Esophagus muscularis mucosa (tissue), 4 donors: ENCODE measurements at places on chromosomes 6 and 20. TPM values are rescaled to one million over a fixed set of nuclear protein-coding genes. Genes with fewer than 3 reads are reported as not detected.
A peak's percentile ranks its signal among the peaks of the same experiment; 100 is the strongest.

DNA sequence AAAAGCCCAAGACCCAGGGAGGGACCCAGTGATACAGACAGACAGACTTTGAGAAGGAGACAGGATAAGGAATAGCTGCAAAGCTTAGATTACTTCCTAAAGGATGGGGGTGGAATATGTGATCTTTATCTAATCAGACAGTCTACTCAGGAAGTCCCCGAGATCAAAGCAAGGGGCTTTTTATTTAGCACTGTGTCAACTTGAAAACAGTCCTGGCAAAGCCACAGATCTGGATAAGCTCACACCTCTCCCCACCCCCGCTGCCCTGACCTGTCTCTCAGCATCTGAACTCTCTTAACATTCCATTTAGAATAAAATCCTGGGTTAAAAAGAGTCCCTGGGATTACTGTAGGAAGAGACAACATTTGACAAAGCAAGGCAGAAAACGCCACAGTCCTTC, 101.5 kb downstream of the ISM1 start:
- no peak for DNase-seq

The MAS1L gene
- total RNA-seq, result not detected

DNA sequence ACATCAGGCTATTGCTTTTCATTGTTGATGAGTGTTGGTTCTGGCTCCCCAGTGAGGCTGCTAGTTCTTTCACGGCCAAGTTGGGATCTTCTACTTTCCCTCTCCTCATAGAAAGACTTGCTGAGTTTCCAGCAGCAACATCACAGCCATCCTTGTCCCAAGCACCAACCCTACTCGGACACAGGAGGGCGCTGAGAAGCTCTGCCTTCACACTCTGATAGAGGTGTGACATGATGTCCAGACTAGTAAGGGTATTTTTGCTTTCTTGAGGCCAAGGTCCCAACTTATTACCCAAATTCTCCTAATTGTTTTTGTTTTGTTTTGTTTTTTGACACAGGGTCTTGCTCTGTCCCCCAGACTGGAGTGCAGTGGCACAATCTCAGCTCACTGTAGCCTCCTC, 3.0 kb upstream of the GCM1 start:
- DNase-seq, result no peak

DNA sequence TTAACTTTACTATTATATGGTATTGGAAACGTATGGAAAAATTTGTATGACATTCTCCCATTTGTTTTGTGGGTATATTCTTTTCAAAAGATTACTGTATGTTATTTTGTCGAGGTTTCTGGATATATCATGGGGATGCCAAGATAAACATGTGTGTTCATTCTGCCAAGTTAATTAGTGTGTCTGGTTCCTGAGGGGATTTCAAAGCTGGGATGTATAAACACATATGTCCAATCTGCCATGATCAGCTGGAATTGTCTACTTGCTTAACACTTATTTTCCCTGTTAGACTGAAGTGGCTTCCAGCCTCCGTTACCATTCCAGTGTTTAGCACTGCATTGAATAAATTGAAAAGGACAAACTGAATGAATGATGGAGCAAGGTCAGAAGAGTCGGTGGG, 86.2 kb downstream of the DNAH8 start:
- DNase-seq, result no peak

DNA sequence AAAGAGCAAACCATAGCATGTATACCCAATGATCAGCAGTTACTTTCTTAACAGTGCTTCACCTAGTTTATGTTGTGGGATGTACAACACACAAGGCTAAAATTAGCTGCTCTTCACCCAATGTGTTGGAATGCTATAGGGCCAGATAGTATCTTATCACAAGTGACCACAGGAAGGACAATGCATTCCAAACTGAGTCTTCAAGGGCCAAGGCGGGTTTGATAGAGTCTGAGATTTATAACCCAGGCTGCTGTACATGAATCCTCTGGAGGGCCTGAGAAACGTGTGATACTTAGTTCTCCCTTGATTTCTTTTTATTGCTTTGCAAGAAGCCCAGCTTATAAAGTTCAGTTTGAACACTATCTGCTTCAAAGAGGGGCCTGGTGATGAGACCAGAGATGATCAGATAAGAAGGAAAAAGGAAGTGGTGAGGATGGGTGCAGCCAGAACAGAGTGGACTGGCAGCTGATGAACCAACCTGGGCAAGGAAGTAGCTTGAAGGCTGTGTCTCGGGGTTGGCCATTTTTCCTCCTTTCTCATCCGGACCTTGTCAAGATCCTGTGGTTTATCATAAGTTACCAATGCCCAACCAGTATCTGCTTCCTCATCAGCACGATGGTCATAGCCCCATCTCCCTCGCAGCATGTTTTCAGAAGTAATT, 62.2 kb upstream of the BMP2 start:
- no peak for DNase-seq

GRCh38 chr6:109450801-109451200, 4.8 kb downstream of the MICAL1 start:
- no peak for DNase-seq

The ROS1 gene
- total RNA-seq, result under 0.01 TPM

The PREX1 gene
- 37.1 TPM for total RNA-seq

The CTSZ gene
- total RNA-seq, result 267 TPM

DNA sequence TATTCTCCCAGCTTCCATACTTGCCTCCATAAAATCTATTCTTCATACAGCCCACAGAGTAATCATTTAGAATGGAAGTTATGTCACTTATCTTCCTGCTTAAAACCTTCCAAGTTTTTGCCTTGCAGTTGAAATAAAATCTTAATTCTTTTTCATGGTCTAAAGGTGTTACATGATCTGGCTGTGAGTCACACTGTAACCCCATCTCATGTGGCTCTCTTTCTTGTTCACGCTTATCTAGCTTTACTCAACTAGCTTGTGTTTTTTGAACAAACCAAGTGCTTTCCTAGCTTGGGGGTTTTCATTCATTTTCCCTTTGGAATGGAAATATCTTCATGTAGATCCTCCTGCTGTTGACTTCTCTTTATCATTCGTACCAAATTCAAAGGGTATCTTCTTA, 23.6 kb upstream of the THEMIS start:
- DNase-seq, result no peak

GRCh38 chr20:61678437-61678836, 387.2 kb downstream of the TAF4 start:
- DNase-seq, result no peak

DNA sequence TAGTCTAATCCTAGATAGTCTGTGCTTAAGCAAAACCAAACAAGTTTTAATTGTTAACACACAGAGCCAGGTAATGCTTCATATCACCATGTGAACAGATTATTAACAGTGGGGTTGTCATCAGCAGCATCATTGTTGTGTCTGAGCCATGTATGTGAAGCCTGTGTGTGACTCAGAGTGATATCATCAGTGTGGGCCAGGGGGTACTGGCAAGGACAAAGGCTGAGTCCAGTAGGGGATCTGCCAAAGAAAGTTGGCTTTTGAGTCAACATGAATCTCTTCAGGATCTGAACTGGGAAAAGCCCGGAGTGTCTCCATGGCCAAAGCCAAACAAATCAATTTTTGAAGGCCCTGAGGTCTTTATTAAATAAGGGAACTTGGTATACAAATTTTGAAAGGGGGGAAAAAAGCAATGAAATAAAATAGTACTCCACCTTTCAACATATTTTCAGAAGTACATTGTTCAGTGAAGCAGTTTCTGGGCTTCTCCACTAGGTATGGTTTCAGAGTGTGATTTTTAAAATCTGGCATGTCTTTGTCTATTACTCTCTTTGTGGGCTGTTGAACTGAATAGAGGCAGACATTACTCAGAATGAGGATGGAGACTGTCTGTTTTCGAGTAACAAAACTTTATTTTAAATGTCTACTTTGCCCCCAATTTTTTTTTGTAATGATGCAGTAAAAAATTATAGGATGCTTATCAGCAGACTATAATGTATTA, 444.2 kb upstream of the JAG1 start:
- DNase-seq, result no peak

- DNase-seq, result no peak
These were observed 211.9 kb downstream of the GMPR start for GRCh38 chr6:16450285-16450684.

DNA sequence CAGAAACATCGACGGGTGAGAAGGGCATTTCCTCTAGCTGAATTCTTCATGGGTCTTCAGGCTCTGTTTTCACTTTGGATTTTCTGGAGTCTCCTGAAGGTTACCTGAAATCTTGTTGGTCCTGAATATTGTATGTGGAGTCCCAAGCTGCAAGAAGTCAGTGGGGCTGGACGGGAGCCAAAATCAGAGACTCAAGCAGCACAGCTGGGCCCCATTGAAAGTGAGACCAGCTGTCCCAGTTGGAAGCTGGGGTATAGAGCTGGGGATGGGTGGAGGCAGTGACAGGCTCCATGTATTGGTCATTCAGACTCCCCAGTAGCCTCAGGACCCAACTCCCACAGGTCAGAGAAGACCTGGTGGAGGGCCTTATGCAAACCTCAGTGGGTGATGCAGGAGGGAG, 111.3 kb upstream of the MLN start:
- no peak for DNase-seq

- DNase-seq, result peak; percentile 90
These were observed 119.7 kb downstream of the PSMB1 start for GRCh38 chr6:170433163-170434116.

- peak; percentile 80 for DNase-seq
These were observed 238.6 kb downstream of the LRFN2 start for GRCh38 chr6:40348591-40348990.

GRCh38 chr20:35171753-35172433, at the start of gene PROCR:
Gene PROCR (plus strand): TSS chr20:35172072. CDS start chr20:35172155, 83 bp downstream.
- peak; percentile 98 for DNase-seq

The MTFR2 gene
- not detected for total RNA-seq

- no peak for DNase-seq
These were observed 18.4 kb upstream of the NNAT start for GRCh38 chr20:37502654-37503053.

- no peak for DNase-seq
These were observed 161.6 kb upstream of the EXOC2 start for GRCh38 chr6:854406-855118.

DNA sequence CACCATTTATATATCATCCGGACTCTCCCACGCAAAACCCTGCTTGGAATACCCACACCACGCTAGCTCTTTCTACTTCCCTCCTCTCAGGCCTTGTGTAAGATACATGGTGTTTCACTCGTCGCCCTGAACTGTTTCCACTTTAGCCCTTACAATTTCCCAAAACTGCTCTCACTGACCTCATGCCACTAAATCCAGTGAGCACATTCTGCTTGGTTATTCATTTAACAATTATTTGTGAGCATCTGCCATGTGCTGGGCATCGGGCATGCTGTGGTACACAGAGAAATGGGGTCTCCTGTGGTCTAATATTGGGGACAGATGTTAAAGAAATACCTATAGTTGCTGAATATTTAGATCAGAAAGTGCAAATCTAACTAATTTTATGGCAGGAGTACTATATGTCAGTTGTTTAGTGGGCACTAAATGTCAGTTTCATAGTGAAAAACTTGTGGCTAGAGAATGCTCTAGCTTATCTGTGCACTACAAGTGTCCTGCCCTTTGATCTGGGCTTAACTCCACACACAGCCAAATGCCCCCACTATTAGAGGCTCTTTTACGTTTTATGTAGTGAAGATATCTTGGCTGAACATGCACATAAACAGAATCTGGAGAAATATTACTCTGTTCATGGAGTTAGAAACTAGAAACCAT, 41.0 kb downstream of the PLEKHG1 start:
- DNase-seq, result no peak

- DNase-seq, result no peak
These were observed 20.6 kb upstream of the SIRPA start for GRCh38 chr20:1874450-1875182.

DNA sequence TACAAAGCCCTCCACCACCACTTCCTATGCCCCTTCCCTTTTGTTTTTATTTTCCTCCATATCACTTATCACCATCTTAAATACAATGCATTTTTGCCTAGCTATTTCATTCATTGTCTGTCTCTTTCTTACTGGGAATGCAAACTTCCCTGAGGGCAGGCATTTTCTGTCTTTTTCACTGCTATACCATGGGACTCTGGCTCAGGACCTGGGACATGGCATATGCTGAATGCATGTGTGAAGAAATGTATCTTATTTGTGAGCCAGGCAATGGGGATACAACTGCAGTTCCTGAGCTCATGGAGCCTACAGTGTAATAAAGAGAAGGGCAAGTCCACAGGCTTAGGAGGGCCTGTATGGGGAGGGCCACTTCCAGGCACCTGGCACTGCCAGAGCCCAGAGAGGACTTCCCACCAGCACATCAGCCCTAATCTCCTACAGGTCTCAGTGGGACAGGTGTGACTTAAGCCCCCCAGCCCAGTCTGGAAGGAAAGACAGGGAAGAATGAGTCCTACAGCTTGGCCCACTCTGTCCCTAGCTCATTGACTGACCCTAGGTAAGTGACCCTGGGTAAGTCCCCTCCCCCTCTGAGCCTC, 43.2 kb downstream of the TFEB start:
- DNase-seq, result no peak

GRCh38 chr6:155045561-155046404, 50.7 kb downstream of the TIAM2 start:
- no peak for DNase-seq

The ATAT1 gene
- 5.3 TPM for total RNA-seq

- no peak for DNase-seq
These were observed 134.8 kb downstream of the DTNBP1 start for GRCh38 chr6:15527838-15528617.

DNA sequence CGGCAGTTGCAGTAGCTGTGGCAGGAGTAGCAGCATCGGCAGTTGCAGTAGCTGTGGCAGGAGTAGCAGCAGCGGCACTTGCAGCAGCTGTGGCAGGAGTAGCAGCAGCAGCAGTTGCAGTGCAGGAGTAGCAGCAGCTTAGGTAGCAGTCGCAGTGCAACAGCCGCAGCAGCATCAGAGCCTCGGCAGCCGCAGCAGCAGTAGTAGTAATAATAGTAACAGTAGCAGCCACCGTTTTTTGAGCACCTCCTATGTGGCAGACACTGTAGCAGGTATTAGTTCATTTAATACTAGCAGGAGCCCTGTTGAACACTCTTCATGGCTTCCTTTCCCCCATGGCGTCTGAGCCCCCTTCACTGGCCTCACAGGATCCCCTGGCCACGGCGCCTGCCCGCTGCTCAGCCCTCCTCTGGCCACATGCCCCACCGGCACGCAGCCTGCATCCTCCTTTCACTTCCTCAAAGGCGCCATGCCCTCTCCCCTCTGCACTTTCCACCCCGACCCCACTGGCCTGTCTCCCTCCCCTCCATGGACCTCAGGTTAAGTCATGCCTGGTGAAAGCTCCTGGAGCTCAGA, 19.1 kb upstream of the IRF4 start:
- DNase-seq, result no peak

- no peak for DNase-seq
These were observed 403.9 kb upstream of the SULF2 start for GRCh38 chr20:48189181-48189580.

The TRIM15 gene
- not detected for total RNA-seq

The RHAG gene
- 1.4 TPM for total RNA-seq

DNA sequence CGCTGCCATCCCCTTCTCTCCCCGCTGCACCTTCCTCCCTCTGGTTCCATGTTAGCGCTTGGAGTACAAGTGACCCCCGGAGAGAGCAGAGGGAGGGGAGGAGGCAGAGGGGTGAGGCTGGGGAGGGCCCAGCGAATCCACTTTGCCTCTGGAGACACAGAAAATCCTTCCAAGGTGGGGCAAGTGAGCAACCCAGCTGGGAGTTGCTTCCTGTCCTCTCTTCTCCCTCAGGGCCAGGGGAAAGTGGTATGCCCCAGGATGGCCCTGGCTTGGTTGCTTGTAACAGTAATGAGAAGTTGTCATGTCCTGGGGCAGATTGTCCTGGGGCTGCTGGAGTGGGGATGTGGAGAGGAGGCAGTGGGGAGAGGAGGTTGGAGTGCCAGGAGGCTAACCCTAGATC, 691 bp upstream of the ANGPT4 start:
- no peak for DNase-seq

- no peak for DNase-seq
These were observed 87.9 kb downstream of the CDC5L start for GRCh38 chr6:44475417-44475778.

The GLP1R gene
- not detected for total RNA-seq

- DNase-seq, result no peak
These were observed 3.2 kb downstream of the GPR63 start for GRCh38 chr6:96834070-96834469.
